ENCODE measurements at places on chromosomes 3 and 15.

GRCh38 chr3:73536952-73537351 lies 87.8 kb downstream of the PDZRN3 start:
- no peak for DNase-seq

- no peak for DNase-seq
Measured at GRCh38 chr3:14757153-14757700, 61.5 kb upstream of the FGD5 start.

DNA sequence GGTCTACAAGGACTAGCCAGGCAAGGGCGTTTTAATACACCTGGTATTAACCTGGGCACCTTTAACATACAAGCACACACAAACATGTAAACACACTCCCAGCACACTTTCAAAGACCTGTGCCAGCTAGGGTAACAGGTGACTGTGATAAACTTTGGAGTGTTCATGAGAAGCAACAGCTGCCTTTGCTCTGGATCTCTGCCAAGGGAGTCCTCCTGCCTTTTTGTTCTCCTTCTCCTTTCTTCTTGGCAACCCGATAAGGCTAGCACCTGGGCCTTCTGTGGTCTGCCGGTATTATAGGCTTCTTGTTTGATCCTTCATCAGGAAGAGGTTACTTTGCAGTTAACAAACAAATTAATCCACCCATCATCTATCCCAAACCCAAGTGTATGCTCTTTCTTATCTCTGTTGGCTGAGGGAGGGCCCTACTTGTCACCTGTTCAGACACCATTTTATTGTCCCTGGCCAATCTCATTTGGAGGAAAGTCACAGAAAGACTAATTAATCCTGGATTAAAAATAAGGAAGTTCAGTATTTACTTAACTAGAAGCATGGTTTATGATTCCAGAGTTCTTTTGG lies at the start of gene RETNLB:
RETNLB (minus strand) TSS at position 7 of the 579 bp plus-strand sequence. CDS start 225 bp downstream, outside the sequence.
- no peak for DNase-seq

GRCh38 chr15:27639595-27639994 lies 459.5 kb downstream of the OCA2 start:
- no peak for DNase-seq

- DNase-seq: no peak
Measured at GRCh38 chr3:1552831-1553230, 460.0 kb downstream of the CNTN6 start.

GRCh38 chr3:23592961-23593931 lies 212.5 kb upstream of the UBE2E1 start:
- DNase-seq: no peak

DNA sequence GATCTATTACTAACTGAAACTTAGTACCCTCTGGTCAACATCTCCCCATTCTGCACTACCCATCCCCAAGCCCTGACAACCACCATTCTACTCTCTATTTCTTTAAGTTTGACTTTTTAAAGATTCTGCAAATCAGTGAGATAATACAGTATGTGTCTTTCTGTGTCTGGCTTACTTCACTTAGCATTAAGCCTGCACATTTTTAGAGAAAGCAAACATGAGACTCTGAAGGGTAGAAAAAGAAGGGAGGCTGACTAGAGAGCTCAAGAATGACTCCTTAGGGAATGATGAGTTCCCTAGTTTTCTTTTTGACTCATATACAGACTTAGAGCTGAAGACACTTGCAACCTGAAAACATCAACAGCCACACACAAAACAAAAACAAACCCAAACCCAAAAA lies 311.3 kb downstream of the SQOR start:
- no peak for DNase-seq

DNA sequence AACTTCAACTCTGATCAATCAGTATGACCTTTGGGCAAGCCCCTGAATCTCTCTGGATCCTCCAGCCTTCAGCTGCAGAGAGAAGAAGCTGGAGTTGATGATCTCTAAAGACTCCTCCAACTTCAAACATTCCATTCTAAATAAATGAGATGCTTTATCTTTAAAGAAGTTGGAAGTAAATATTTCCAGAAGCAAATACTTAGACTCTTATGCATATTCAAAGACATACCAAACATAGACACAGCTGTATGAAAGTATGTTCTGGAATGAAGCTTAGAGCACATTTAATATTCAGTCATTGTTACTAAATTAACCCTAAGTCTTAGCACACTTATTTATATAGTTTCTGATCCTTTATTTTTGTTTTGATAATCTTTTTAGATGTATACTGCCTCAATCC lies 77.6 kb upstream of the ACP3 start:
- DNase-seq: no peak

- no peak for DNase-seq
Measured at GRCh38 chr3:129282727-129283327, 4.2 kb downstream of the HMCES start.
